GM04504 (cell line): ENCODE measurements at places on chromosomes 1 and 21.

DNA sequence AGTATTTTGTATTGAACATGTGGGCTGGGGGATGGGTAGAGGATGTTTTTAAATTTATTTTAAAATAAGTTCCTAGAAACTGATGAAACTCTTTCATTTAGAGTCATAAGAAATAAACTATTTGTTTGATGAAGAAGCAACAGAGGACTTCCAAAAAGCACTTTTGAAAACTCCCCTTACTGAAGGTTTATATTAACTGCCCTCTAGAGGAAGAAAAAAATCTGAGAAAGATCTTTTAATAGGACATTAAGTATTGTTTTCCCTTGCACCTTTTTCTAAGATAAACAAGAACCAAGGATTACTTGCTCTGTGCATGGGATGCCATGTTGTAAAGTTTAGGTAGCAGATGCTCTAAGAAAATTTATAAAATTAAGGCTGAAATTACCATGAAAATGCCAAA lies 14.1 kb downstream of the DISP1 start:
- DNase-seq: no peak

GRCh38 chr1:180248731-180249681 lies 18.9 kb downstream of the LHX4 start:
- no peak for DNase-seq

GRCh38 chr1:150302338-150302737 lies 8.7 kb downstream of the MRPS21 start:
- DNase-seq: no peak

GRCh38 chr1:205535096-205535495 lies 30.6 kb downstream of the CDK18 start:
- no peak for DNase-seq

GRCh38 chr1:235068158-235069121 lies 60.2 kb downstream of the TOMM20 start:
- no peak for DNase-seq

DNA sequence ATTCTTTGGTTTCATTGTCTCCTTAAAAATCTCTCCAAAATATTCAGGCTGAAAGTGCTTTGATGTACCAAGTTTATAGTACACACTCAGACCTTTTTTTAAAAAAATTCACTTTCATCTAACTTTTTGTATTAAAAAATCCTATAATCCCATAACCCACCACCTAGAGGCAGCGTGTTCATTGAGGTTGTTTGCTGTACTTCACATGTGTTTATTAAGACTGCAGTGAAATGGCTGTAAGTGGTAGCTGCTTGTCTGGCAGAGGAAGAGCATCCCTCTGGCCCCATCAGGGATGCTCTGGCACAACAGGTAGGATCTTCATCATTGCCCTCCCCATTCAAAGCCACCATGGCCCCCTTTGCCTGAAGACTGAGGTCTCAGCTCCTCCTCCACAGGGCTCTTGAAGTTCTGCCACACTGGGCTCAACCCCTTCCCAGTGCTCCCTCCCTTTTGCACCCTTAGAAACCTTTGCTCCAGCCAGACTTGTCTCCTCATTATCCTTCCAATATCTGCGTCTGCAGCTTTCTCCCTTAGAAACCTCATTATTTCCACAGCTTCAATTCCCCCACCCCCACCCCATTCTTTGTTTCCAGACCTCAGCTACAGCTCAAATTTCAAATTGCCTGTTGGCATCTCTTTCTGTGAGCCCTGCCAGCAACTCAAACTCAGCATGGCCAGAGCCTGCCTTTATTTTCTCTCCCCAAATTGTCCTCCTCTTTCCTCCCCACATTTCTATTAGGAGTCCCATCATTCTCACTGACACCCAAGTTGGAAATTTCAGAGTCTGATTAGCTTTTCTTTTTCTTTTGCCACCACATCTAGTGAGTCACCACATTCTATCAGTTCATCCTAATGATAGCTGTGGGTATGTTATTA lies 369.6 kb upstream of the USP24 start:
- no peak for DNase-seq

- no peak for DNase-seq
Observed at GRCh38 chr1:225772848-225773247, 4.8 kb upstream of the SRP9 start.

GRCh38 chr1:200880212-200880611 lies 7.4 kb downstream of the GPR25 start:
- DNase-seq: no peak

DNA sequence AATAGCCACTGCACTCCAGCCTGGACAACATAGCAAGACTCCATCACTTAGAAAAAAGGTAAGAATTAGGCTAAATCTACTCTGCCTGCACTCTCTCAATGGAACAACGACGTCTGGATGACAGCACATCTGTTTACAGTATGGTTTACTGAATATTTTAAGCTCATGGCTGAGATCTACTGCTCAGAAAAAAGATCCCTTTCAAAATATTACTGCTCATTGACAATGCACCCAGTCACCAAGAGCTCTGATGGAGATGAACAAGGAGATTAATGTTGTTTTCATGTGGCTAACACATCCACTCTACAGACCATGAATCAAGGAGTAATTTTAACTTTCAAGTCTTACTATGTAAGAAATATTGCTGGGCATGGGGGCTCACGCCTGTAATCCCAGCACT lies 58.0 kb downstream of the SLC27A3 start:
- DNase-seq: no peak

DNA sequence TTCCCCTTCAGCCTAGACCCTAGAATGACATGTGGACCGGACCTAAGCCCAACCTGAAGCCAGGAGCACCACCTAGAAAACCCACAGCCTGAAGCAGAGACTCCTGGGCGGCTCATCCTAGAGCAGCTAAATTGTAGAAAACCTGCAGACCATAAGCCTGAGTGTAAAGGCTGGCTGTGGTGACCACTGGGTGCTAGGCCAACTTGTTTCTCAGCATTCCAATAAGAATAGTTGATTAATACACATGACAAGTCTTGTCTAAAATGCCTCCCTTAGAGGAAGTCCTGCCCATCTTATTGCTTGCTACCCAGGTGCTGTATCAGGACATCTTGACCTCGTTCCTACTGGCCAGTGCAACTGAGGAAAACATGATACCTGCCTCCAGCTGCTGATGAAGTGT lies 23.3 kb upstream of the CASQ2 start:
- no peak for DNase-seq
